ENCODE measurements at places on chromosomes 4 and X.

DNA sequence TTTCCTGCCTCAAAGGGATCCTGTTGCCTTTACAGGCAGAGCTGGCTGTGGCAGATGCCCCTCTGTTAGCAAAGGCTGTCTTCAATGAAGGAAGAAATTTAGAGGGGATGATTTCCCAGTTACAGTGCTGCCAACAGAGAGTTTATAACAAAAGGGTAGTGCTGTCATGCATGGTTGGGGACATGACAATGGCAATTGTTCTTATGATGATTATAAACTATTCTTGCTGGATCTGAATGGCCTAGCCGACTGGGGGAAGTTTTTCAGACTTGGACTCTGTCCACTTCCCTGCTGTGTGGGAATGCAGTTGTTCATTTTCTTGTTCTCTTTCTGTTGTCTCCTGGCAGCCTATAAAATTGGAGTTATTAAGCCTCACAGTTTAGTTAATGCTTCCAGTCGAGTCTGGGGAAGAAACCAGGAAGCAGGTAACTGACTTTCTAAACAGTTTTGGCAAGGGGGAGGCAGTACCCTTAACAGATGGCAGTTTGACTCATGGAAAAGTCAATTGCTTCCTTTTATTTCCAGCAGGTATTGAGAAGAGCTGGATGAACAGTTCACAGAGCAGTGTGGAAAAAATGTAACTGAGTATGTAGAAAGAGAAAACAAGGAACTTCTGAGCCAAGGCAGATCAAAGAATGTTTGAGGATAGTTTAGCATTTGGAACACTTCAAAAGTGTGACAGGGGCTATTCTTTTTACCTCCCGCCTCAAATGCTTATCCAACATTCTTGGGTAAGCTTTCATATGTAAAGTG, 582.6 kb downstream of the RAPGEF2 start:
- no peak for DNase-seq

GRCh38 chrX:19728915-19729314, 158.5 kb downstream of the SH3KBP1 start:
- DNase-seq, result no peak

- DNase-seq, result no peak
Measured at GRCh38 chrX:8730812-8731558, 952 bp downstream of the ANOS1 start.

DNA sequence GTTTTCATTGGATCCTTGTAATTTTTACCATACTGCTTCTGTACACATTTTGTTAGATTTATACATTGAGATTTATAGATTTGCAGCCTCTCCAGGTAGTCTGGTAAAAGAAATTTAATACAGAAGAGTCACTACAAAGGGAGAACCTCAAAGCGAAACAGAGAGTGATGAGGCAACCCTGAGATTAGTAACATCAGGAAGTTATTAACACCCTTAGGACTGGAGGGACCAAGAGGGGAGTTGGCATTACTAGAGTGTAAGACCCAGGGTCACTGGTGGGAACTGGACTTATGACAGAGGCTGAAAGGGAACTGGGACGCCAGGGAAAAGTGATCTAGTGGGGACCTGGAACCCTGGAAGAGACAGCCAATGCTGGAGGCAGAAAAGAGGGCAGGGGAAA, 20.6 kb upstream of the MAML3 start:
- DNase-seq, result no peak

DNA sequence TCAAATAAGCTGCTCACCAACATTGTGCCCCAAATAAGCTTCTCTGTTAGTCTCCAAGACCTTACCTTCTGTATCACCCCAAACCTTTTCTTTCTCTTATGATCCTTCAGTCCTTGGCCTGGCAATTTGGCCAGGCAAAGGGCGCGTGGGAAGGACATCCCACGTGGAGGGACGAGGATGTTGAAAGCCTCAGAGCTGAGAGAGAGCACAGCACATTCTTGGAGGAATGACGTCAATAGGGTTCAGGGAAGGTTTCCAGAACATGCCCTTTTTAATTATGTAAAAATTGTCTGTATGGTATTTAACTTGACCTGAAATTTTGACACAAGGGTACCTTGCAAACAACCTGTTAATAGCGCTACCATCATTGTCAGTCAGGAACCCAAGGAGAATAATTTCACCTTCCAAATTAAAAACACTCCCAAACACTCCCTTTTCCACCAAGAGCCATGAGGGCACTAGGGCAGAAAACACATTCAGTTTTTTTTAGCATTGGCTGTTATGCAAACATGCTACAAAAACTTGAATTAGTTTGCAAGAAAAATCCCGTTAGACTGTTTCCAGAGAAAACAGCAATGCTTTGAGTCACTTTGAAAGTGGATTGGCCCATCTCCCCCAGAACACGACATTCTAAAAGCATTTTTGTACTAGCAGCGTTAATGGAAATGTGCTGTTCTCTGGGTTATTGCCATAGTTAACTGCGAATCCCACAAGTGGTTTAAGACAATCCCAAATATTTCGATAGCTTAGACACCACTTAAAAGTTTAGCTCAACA, 183.2 kb upstream of the PUDP start:
- peak; percentile 74 for DNase-seq

- DNase-seq, result no peak
Measured at GRCh38 chr4:37528166-37528885, 157.8 kb downstream of the RELL1 start.

DNA sequence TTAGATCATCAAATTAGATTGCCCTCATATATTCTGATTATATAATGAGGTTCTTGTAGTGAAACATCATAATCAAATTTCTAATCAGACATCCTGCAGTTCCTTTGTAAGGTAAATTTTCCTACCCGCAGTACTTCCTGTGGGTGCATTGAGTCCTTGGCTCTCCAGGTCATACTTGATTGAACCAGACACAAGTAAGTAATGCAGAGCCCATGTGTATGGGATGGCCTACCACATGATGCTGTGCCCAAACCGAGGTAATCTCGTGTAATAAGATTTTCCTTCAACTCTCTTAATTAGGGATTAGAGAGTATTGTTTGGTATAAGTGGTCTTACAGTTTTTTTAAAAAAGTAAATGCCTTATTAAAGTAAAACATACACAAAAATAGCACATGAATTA, 1841.8 kb downstream of the PCDH7 start:
- no peak for DNase-seq

DNA sequence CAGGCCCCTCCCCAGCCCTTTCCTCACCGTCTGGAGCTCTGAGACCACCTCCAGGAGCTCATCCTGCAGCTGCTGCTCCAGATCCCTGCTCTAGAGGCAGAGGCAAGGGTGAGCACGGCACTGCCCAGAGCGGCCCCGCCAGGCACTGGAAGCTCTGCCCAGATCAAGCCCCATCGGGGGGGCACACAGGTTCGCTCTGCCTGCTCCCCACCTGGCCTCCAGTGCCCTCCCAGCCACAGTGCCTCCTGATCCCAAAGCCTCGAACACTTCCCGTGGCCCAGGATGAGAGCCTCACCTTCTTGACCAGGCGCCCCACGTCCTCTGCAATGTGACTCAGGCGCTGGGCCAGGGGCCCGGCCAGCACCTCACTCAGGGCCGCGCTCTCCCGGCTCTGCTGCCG, 5.0 kb downstream of the ARHGAP4 start:
- DNase-seq, result no peak

- DNase-seq, result no peak
Measured at GRCh38 chr4:15868826-15869413, 69.6 kb downstream of the FGFBP1 start.

GRCh38 chr4:71074452-71075299, 81.2 kb downstream of the DCK start:
- peak; percentile 35 for DNase-seq

GRCh38 chrX:6313356-6313755, 84.7 kb upstream of the NLGN4X start:
- DNase-seq, result no peak

- no peak for DNase-seq
Measured at GRCh38 chr4:184237612-184238011, 19.9 kb upstream of the ENPP6 start.
